ENCODE measurements at places on chromosomes 3 and 15.

DNA sequence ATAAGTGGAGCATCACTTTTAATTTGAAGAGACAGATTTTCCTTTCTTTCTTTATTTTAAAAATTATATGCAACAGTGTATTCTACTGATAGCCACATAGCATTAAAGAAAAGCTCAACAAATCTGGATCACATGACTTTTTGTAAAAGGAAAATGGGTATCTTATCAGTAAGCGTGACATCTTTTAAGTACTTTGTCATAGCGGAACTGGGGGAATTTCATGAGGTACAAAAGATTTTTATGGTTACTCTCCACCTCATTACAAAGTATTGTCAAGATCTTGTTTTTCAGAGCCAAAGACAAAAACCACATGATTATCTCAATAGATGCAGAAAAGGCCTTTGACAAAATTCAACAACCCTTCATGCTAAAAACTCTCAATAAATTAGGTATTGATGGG is 219.6 kb upstream of the ZPLD1 start:
- no peak for DNase-seq

DNA sequence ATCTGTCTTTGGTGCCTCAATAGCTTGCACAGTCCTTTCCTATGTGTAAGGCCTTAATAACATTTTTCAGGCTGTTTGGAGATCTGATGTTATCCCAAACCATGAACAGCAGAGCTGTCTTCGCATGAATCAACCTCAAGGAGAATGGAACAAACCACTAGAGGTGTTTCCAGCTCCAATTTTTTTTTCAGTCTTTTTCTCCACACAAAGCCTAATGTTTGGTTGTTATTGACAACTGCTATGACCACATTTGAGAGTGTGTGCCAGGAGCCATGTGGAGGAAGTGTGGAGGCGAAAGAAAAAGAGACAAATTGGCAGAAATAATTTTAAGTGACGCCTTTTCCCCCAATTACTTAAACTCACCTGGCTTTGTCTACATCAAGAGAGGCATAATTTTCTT is 38.7 kb downstream of the RTP4 start:
- no peak for DNase-seq

DNA sequence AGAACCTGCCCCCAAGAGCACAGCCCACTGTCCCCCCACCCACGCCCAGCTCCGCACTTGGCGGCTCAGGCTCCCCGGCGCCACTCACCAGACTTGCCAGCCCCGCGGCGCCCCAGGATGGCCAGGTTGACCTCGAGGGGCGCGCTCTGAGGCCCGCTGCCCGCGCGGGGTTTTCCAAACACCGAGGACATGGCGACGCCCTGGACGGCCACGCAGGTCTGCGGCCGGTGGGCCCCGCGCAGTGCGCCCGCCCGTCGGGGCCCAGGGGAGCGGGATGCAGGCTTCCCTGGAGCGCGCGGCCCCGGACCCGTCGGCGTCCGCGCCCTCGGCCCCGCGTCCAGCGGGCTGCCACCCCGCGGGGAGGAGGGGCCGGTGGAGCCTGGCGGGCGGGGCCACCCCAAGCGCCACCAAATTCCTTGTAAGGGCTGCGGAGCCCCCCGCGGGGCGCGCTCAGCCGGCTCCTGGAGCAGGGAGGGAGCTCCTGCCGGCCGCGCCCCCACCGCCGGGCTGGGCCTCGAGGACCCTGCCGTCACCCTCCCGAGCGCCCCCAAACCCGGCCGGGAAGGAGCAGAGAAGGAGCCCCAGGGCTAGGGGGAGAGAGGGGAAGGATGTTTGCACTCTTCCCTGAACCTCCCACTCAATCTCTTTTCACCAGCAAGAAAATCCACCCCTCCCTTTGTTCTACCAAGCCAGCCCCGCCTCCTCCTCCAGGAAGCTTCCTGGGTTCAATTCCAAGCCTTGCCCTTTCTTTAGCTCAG is at the start of gene RASL12:
RASL12 (minus strand) TSS at position 347 of the 758 bp plus-strand sequence; CDS start at position 191, 156 bp downstream.
- DNase-seq, result no peak

GRCh38 chr3:100396967-100397366 is 3.9 kb downstream of the TOMM70 start:
- DNase-seq, result no peak

DNA sequence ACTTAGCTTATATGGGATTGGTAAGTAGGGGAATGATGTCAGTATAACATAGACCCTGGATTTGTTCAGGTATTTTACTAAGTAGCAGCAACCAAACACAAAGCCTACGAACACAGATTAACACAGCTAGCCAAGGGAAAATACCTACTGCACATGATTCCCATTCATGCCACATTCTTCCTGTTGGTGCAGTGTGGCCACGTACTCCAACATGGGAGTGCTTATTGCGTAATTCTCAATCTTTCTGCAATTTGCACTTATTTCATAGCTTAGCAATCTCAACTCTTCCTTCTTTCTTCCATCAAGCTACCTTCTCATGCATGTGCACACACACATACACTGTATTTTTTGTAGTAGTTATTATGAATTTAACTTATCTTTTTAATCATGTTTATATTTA is 186.8 kb downstream of the IL5RA start:
- no peak for DNase-seq

DNA sequence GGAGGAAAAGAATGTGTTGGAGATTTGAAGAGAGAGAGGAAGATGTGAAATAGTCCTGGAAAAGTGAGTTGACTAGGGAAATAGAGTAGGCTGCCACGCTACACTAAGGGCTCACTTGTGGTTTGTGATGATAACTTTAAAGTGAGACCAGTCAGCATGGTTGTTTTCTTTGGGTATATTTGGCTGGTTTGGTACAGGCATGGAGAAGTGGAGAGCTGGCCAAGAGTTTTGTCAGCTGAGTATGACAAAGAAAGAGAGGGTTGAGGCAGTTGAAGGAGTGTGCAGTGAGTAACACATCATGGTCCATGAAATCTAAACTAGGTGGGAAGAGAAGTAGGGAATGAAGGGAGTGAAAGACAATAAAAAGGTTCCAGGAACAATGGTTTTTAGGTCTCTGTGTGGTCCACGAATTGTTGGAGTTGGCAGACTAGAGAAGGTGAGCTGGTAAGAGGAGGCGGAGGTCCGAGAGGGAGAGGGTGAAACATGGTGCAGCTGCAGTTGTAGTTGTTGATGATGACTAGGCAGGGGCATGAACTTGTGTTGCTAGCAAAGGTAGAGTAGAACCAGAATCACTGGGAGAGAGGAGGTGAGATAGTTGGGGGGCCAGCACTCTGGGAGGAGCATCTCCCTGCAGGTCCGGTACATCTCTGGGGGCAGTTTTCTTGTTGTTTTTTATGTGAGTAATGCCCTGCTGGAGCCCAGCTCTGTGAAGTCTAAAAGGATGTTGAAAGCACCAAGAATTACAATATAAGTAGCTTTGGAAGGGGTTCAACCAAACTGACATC is 21.0 kb downstream of the ZNF80 start:
- no peak for DNase-seq

DNA sequence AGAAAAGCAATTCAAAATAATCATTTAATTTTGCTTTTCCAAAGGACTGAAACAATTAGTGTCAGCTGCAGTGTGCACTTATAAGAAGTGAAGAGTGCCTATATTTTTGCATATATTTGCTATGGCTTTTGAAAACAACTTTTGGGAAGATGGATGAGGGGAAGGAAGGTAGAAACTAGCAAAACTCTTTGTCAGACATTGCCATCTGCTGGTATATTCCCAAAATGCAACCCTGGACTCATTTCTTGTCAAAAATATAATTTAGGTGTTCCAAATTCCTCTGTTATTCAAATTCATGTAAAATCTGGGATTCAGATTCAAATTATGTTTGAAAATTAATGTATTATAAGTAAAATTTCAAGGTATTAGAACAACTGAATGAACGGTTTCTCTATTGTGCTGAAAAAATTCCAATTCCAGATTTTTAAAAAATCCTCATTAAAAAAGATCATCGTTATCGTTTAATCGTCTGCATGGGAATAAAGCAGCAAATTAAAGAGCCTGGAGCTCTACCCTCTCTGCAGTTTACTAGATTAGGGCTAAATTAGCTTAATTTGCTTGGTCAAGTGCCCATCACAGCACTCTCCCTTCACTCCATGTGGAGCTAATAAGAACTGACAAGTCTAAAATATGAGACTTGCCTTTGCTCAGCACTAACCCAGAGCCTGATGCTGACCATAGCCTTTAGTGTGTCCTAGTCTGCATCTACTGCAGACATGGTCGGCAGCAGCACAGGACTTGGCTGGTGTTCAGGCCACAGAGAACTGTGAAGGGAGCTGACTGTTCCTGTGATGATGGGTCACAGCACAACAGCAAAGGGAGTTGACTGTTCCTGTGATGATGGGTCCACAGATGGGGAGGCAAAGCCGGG is 67.9 kb upstream of the MITF start:
- DNase-seq, result no peak

- DNase-seq, result no peak
Observed at GRCh38 chr15:69116391-69116790, 44.0 kb upstream of the GLCE start.

DNA sequence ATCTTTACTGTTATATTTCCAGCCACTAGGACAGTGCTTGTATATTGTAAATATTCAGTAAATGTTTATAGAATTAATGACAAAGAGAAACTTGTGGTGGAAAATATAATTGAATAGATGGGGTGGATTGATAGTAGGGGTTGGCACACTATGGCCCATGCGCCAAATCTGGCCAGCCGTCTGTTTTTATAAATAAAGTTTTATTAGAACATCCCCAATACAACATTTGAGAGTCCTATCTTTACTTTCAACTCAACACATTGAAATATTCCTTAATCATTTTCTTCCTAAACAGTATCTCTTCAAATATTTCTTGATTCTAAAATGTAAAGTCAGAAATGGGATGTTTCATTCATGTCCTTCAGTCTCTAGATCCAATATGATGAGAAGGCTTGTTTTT is 45.1 kb downstream of the VPS8 start:
- DNase-seq, result no peak

DNA sequence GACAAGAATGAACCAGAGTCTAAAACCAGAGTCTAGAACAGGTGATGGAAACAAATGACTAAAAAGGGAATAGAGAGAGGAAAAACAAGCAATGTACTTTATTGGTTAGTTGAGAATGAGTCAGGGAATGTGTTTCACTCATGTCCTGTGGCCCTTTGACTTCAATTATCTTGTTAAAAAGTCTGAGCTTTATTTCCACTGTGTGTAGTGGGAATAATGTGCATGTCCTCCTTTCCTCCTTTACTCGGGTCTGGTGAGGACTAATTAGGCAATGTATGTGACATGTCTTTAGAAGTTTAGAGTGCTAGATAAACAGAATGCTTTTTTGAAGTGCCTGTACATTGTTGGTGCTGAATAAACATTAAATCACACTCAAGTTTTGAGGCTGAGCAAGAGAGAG is 21.3 kb downstream of the LSAMP start:
- DNase-seq, result no peak

DNA sequence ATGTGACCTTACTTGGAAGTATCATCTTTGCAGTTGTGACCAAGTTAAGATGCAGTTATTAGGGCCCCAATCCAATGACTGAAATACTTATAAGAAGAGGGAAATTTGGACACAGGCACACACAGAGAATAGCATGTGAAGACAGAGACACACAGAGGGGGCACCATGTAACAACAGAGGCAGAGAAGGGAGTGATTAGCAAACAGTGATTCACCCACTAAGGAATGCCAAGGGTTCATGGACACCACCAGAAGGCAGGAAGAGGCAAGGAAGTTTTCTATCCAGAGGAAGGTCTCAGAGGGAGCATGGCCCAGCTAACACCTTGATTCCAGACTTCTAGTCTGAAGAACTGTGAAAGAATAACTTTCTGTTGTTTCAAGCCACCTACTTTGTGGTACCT is 25.0 kb downstream of the SIDT1 start:
- no peak for DNase-seq

DNA sequence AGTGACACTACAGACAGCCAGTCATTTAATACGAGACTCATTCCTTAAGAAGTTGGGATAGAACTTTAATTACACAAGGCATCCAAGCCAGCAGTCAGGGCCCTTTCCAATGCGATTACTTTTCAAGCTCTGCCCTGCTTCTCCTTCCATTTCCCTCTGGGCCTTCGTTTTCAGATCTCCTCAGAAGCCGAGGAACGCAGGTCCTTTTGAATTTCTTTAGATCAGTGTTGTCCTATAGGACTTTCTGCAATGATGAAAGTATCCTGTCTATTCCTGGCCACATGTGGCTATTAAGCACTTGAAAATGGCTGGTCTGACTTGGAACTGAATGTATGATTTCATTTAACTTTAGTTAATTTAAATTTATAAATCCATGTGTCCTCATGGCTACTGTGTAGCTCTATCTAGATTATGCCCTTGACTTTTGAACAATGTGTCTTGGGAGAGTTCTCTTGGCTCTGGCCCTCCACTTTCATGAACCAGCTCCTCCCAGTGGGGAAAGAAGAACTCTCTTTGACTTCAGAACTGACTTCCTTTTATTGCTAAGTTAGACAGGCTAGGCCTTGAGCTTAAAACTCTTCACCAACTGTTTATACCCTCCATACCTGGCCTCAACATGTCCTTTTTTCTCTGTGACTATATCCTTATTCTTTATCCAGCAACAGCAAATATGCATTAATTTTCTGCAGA is 22.6 kb downstream of the TGFBR2 start:
- DNase-seq, result no peak

DNA sequence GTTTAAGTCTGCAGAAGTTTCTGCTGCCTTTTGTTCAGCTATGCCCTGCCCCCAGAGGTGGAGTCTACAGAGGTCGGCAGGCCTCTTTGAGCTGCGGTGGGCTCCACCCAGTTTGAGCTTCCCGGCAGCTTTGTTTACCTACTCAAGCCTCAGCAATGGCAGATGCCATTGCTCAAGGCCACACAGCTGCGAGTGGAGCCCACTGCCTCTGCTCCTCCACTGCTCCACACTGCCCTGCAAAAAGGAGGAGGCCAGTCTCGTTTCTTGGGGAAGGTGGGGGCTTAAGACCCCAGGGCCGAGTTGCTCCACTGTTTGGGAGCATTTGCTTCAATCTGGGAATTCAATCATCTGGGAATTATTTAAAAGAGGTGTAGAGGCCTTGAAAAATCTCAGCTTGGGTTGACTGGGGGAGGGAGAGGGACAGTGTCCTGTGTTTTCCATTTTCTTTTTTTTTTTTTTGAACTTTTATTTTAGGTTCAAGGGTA is 144.6 kb upstream of the MEF2A start:
- no peak for DNase-seq

DNA sequence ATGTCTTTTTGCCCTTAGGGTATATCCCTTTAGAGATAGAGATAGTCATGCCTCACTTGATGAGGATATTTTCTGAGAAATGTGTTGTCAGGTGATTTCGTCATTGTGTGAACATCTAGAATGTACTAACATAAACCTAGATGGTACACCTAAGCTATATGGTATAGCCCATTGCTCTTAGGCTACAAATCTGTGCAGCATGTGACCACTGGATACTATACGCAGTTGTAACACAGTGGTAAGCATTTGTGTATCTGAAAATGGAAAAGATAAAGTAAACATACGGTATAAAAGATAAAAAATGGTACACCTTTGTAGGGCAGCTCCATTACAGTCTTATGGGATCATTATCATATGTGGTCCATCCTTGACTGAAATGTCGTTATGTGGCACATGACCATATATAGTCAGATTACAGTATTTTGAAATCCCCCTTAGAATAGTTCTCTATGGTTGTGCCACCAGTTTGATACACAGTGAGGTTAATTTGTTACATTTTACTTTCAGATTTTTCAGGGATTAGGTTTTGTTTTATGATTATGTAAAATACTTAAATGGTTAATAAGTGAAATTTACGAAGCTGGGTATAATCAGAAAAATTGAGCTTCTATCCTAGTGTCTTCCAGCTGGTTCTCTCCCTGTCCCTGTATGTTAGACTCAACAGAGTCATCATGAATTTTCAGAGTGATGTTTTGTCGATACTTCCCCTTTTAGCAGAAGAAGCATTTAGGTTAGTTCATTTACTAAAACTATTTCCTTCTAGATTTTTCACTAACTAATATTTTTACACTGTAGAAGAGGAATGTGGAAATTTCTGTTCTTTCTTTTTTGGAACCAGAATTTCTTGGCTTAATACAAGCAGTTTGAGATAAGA is 12.8 kb downstream of the SETD5 start:
- DNase-seq, result no peak

Data from NCI-H187 (cell line).